ENCODE measurements at places on chromosomes 1 and 21. TPM values are rescaled to one million over a fixed set of nuclear protein-coding genes. Genes with fewer than 3 reads are reported as not detected.

GRCh38 chr1:235984041-235984825, 80.7 kb downstream of the NID1 start:
- DNase-seq, result peak; percentile 53

RHCE gene
- 0.90 TPM for polyA plus RNA-seq

GRCh38 chr1:181190364-181191035, 102.0 kb downstream of the IER5 start:
- no peak for DNase-seq

DNASE2B gene
- not detected for polyA plus RNA-seq

MYBPH gene
- 0.27 TPM for polyA plus RNA-seq

DNA sequence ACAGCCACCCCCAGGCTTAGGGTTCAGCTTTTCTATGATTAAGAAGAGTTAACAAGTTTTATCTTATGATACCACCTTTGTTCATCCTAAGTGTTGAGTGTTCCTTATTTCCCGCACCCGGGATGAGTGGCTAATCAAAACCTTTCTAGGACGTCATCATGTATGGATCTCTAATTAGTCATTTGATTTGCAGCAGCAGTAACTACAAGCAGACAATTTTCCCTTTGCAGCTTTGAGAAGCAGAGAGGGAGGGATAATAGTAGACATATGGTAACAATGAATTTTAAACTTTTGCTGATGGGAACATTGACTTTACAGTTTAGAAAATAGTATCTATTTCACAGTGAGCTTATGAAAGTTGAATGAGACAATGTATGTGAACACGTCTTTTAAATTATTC, 30.8 kb upstream of the SLC35F3 start:
- DNase-seq, result no peak

GRCh38 chr1:38217316-38217715, 170.7 kb upstream of the POU3F1 start:
- no peak for DNase-seq

DNA sequence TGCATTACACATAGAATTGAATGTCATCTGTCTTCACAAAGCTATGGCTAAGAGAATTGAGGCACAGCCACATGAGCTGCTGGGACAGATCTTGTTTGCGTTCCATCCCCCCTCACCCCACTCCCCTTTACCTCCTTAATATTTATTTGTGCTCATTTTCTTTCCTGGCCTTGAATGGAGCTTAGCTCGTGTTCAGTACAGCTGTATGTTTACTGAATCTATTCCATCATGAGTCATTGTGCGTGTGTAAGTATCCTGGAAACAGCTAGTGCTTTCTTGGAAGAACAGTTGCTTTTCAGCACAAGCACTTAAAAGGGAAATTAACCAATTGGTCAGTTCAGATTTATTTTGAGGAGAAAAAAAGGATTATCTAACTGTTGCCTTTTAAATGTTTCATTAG, 14.7 kb downstream of the PROX1 start:
- DNase-seq, result no peak

TNNT2 gene
- polyA plus RNA-seq, result 74.7 TPM

DNA sequence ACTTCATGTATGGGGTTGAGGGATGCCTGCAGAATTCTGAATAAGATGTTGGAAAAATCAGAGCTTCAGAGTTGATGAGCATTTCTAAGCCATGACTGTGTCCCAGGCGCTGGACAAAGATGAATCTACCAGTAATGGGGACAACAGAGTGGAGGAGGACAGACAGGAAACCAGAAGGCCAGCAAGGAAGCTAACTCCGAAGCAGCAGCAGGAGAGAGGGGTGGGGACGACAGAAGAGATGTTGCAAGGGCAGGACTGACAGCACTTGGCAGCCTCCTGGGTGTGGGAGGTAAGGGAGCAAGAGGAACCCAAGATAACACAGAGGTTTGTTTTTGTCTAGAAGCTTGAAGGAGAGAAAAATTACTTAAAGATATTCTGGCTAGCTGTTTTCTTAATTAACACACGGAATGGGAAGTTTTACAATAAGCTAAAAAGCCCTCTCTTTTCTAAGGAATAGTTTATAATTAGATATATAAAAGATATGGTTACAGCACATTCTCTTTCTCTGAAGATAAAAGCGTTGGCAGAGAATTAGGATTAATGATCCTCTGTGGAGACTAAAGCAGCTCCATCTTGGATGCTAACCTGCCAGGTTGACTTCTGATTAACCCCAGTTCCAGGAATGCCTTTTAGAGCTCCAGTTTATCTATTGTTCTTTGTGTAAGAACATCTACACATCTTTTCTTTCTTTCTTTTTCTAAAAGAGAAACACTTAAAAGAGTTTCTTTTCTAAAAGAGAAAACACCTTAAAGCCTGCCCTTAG, 92.7 kb downstream of the TENT5C start:
- DNase-seq, result no peak

GRCh38 chr1:83024251-83024767, 974.6 kb downstream of the TTLL7 start:
- DNase-seq, result no peak

DNA sequence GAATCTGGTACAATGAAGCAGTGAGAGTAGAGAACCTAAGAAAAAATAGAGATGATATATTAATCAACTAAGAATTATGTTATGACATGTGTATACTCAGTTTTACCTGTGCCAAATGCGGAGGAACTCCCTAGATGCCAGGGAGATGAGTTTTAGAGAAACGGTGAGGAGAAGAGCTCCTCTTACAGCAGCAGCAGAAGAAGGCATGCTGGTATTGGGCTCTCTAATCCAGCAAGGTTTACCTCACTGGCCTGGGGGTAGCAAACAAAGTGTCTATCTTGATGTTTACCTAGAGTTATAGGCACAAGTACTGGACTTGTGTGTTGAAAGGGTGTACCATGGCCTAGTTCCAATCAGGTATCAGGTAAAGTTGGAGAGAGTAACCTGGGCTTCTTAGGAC, 28.9 kb upstream of the DEPDC1 start:
- no peak for DNase-seq

ACTN2 gene
- 0.80 TPM for polyA plus RNA-seq

OR2L3 gene
- not detected for polyA plus RNA-seq

DNA sequence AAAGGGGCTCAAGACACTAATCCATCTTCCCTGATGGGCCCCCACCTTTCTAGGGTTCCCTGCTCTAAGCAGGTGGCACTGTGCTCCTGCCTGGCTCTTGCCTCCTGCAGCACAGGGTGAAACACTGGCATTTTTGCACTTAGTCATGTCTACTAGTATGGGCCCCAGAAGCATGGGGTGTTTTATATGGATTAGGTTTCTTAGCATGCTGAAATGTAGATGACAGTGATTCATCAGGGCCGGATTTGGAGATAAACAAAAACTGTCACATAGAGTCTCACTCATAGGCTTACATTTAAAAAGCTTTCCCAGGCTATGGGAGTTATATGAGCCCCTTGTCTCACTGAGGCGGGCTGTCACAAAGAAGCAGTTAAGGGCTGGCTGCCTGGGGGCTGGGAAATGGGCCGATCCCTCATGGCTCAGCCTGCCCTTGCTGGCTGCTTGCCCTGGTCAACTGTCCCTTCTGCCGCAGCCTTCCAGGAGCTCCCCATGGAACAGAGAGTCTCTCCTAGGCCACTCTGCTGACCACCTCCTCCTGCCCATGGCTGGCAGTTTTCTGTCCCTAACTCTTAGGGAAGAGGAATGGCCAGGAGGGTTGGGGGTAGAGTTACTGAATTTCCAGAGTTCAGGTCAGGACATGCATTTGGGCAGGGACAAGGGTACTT, 6.5 kb downstream of the GALNT2 start:
- DNase-seq, result no peak

GRCh38 chr1:91548376-91549040, 47.9 kb downstream of the CDC7 start:
- no peak for DNase-seq

DNA sequence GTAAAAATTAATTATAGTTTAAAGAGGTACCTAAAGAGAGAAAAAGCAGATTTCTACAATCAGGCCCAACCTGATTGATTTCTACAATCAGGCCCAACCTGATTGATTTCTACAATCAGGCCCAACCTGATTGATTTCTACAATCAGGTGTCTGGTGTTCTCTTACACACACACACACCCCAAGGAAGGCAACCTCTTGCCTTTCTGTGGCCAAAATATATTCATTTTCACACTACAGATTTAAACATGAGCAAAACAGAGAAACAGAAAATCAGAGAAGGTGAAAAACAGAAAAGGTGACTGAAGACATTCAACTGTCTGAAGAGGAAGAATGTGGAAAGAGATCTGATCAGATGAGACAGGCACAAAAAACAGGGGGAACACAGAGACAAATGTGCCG, 104.5 kb downstream of the SMYD2 start:
- DNase-seq, result no peak

- no peak for DNase-seq
These were observed 322.3 kb downstream of the DUSP10 start for GRCh38 chr1:221419513-221420095.

DNA sequence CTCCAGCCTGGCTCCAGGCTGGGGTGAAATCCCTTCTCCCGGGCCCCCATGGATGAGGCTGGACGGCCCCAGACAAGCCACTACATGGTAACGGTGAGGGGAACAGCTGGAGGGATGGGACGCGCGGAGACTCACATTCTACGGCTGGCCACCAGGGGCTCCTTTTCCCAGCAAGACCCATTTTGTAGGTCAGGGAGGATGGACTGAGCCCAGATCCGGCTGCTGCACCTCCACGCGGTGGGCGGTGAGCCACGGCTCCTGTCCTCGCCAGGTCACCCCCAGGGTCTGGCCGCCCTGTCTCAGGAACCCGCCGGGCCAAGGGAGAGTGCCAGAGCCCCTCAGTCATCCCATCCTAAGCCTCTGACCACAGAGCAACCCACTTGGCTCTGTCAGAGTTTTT, 75.0 kb upstream of the ACTRT2 start:
- DNase-seq, result no peak

GRCh38 chr1:110035236-110035752, 870 bp downstream of the STRIP1 start:
- DNase-seq, result no peak

- DNase-seq, result no peak
These were observed 36.1 kb upstream of the RUNX3 start for GRCh38 chr1:24966121-24966723.

- no peak for DNase-seq
These were observed 122.3 kb upstream of the SLC44A3 start for GRCh38 chr1:94697839-94698238.

DNA sequence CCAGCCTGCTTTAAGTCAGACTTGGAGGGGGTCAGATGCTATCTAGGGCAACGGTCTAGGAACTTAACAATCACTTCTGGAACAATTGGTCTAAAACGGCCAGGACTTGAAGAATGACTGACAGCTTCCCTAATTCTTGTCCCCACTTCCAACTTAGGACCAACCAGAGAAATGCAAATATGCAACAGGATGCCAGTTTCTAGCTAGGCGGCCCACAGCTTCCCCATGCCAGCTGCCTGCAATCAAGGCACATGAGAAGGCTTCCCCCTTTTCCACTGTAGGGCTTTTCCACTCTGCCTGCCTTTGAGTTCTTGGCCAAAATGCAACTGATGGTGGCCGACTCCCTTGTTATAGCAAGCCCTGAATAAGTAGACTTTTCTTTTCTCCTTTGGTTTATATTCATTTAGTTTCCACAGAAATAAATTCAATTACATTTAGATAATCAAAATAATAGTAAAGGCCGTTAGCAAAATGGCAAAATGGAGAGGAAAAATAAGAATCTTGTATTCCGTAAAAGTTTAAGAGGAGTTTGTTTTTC, 80.9 kb downstream of the BACH1 start:
- DNase-seq, result no peak

- no peak for DNase-seq
These were observed 139.2 kb downstream of the CLIC6 start for GRCh38 chr21:34807881-34808568.

DNA sequence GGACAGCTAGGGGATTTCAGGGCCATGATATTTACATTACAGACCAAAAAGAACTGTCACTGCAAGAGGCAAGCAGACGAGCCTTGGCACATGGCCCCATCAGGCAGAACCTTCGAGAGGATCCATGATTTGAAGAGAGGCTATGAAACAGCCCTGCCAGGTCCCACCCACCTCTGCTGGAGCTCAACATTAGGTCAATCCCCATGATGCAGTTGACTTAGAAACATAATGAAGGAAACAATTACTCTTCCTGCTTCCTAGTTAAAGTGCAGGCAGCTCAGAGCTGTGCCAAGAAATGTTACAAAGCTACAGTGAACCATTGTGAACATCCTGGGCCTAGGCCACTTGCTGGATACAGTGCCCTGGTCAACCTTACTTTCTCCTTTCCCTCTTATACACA, 41.7 kb upstream of the PTCH2 start:
- DNase-seq, result no peak

- DNase-seq, result no peak
These were observed 60.1 kb downstream of the PKN2 start for GRCh38 chr1:88744142-88744541.

OR2G6 gene
- polyA plus RNA-seq, result 0.03 TPM

UBXN10 gene
- polyA plus RNA-seq, result 6.3 TPM

SMIM1 gene
- polyA plus RNA-seq, result 18.4 TPM

GRCh38 chr1:208731981-208732821, 488.0 kb upstream of the PLXNA2 start:
- no peak for DNase-seq

GRCh38 chr1:66628926-66629325, 95.0 kb downstream of the SGIP1 start:
- no peak for DNase-seq

DNA sequence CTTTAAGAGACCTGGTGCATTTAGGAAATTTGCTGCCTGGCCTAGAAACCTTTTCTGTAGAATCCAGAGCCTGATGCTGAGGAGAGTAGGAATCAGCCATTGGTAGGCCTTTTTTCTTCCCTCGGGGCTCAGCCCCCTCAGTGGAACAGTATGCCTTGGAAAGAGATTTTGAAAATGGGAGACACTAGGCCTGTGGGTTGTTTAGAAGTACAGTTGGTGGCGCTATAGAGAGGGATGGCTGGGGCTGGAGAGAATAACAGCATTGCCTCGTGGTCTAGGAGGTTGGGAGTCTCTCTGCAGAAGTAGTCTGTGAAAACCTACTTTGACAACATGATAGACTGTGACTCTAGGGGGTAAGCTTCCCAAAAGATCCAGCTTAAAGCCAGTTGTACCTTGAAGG, 8.2 kb downstream of the KIF2C start:
- DNase-seq, result no peak

FALEC gene
- polyA plus RNA-seq, result 0.44 TPM

DIO1 gene
- 6.0 TPM for polyA plus RNA-seq

- no peak for DNase-seq
These were observed 24.8 kb upstream of the ELOA start for GRCh38 chr1:23718482-23718881.

- no peak for DNase-seq
These were observed 56.3 kb downstream of the POU2F1 start for GRCh38 chr1:167276969-167277368.

DNA sequence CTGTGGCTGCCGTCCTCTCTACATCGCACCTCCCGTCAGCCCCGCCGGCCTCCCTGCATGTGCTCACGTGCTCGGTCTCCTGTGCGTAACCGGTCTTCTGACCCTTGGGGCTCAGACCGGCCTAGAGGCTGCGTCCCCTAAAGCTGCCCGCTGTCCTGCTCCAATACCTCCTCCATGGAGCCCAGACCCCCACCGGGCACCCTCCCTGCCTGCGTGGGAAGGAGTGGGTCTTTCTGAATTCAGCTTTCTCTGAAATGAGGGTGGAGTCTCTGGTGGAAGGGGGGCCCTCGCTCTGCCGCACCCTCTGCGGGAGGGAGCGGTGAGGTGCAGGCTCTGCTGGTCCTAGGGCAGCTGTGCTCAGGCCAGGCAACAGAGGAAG, 18.7 kb upstream of the POFUT2 start:
- DNase-seq, result no peak

GRCh38 chr1:219587801-219588561, 24.9 kb downstream of the ZC3H11B start:
- no peak for DNase-seq

TMPRSS3 gene
- 2.6 TPM for polyA plus RNA-seq
